Stimulated activated CD4-positive, alpha-beta T cell treated with anti-CD3 and anti-CD28 coated beads, Interleukin-1b, Interleukin-23, amount 100 ng/mL, for 24 hours (primary cell): ENCODE measurements at places on chromosomes 12 and 14.

GRCh38 chr12:42744539-42745182 is 155.1 kb upstream of the PRICKLE1 start:
- DNase-seq: no peak

- DNase-seq: no peak
Measured at GRCh38 chr14:93824518-93825234, 36.4 kb upstream of the PRIMA1 start.

DNA sequence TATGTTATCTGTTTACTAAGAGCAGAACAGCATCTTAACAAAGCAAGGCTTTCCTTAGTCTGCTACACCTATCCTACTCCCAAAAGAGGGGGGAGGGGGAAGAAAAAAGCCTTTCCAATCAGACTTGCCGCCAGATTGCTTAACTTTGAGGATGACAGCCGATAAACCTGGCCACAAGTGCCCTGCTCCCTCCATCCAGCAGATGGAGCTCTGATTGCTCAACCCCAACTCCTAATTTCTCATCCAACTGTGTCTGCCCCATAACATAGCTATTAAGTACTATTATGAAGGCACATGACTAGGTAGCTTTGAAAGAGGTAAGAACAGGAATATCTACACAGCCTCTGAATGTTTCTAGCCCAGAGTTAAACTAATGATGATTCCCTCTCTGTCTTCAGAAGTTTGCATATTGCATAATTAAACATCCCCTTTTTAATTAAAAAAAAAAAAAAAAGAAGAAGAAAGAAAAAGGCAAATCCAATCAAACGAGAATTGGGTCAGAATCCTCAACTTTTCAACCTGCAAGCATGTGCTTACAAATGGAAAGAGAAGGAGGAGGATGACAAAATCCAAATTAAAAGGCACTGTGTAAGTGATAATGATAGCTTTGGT is 247.4 kb downstream of the GALC start:
- no peak for DNase-seq

DNA sequence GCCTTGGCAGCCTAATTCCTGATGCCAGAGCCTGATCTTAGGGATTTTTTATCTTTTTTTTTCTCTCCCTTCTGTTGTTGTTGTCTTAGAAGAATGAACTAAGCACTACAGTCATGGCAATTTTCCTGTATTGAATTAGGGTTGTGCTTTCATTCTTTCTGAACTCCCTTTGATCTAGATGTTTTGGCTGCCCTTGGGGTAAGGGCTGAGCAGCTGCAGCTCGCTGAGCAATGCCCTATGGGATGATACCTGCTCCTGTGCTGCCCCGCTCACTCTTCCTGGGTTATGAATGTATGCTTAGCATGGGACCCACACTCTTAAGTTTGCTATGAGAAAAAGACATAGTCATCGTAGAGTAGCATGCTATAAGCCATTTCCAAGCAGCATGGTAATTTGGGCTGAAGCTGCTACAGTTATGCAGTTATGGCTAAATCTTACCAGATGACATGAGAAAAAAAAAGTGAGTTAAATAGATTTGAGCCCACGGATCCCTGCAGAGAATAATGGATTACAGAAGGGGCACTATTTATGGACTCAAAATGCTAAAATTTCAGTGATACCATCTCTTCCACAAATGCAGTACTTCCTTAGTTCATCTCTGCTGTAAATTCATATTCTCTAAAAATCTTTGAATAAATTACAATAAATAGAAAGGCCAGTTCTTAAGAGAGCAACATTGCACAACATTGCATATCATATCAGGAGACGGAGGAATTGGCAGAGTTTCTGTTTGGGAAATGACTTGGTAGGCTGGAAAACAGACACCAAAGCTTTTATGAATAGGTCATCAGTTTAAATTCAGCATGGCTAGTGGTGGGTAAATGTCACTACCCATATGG is 79.2 kb upstream of the PTHLH start:
- no peak for DNase-seq

- no peak for DNase-seq
Measured at GRCh38 chr12:94929780-94930179, 73.7 kb downstream of the NDUFA12 start.

DNA sequence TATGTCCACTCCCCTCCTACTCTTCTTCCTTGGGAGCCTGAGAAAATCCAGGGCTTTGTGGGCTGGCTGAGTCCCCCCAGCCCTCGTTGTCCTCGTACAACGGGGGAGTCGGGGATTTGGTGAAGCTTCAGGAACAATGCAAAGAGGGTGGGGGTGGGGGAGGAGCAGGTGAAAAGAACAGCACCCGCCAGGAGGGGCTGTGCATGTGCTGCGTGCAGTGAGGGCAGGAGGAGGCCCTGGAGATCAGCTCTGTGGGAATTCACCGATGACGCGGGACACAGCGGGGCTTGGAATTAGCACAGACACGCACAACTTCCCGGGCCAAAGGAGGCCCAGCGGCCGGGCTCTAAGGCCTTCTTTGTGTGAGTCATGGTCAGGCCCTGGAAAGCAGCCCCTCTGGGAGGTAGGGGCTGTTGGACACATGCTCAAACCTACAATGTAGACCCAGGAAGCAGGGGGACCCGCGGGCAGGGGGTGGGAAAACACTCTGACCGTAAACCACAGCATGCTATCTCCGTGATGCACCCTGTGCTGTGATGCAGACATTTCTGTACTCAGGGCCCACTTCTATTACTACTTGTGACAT is 32.8 kb downstream of the RBM19 start:
- DNase-seq: no peak

- no peak for DNase-seq
Measured at GRCh38 chr12:80838024-80838658, 99.6 kb downstream of the LIN7A start.

DNA sequence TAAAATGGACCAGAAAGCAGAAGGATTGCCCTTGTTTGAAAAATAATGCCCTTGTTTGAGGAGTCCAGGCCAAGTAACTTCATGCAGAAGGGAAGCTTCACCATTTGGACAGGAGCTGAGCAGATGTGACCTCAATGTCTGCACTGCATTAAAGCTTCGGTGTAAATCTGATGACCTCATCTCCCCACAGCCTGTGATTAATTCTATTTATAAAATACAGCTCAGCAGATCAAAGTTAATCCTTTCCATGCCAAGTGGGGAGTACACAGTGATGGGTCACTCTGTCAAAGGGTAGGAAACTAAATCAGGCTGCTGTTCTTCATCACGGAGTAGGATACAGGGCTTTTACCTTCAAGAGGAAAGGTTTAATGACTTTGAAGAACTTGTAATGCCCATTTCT is 533.7 kb downstream of the RPS29 start:
- DNase-seq: no peak

GRCh38 chr12:47747596-47748506 is 10.8 kb downstream of the RAPGEF3 start:
- DNase-seq: no peak

DNA sequence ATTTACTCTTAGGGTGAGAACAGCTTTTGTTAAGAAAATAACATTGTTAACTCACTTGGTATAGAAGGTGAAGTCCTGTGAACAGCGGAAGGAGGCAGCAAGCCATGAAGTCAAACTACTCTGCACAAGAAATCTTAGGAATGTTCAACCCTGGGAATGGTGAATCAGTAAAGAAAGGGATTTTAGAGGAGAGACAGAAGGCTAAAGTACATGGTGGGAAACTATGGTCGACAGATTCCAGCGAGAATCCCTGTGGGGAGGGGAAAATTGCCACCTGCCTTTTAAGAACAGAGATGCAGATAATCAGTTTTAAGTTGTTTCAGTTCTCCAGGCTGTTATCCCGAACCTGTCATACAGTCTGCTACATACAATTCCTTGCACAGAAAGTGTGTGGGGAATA is 63.2 kb upstream of the PTPRR start:
- DNase-seq: no peak

GRCh38 chr14:26379951-26380350 is 217.9 kb downstream of the NOVA1 start:
- no peak for DNase-seq

DNA sequence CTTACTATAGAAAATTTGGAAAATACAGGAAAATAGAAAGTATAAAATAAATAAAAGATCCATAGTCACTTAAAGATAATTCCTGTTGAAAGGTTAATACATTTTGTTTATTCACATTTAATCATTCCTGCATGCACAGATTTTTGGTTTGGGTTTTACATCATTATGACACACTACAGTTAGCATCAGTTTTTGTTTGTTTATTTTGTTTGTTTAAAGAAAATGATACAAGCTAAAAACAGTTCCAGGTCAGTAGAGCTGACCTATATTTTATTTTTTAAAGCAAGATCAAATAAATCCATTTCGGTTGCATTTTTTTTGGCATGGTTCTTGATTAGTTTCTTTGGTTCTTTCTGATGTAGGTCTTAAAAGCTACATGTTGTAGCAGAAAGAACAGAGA is 68.8 kb upstream of the CCDC91 start:
- no peak for DNase-seq

DNA sequence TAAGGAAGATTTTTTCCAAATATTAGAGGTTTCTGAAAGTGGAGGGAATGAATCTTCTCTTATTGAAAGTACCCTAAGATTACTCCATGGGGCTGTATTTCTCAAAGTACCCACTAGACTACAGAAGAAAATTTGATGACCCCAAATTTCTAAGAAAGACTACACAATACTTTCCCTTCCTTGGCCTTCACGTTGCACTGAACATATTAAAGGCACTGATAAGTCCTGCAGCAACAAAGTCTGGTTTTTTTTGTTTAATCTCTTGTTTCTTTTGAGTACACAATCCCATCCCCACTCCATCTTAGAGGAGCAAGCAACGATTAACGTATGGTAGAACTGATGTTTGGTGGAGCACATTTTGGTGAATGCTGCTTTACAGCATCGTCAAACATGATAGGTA is 70.1 kb downstream of the SRRM4 start:
- DNase-seq: no peak

DNA sequence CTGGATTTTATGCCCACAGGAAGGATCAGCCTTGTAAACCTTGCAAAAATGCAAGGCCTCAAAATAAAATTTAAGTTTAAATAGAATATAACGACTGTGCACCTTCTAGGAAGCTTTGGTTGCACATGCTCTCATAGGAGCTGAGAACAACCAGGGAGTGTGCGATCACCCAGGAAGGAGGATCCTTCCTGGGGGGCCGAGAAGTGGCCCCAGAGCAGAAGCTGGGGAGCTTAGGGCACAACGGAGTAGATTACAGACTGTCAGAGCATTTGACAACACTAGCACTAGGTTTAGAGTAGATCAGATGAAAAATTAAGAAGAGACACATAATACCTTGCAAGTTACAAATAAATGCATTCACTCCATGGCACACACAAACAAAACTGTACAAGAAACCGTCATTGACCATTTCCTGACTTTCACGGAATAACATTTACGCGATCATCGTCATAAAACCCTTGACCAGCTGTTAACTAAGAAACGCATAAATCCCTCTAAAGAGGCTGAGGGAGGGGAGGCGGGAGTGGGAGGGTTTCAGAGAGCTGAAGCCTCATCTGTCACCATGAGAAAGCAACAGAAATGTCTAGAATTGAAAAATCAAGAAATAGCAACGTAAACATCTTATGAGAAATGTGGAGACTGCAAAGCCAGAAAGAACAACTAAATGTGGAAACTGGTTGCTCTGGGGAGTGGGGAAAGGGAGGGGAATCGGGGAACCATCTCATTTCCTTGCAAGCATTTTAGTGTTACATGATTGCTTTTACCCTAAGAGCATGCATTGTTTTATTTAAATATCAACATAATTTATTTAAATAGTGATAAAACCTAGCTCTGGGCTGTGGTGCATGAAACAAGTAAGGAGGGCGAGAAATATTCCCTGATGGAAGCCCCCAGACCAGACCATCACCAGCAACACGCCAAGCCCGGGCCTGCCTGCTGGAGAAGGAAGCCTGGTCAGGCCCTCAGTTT is 13.1 kb upstream of the CCDC85C start:
- DNase-seq: no peak

DNA sequence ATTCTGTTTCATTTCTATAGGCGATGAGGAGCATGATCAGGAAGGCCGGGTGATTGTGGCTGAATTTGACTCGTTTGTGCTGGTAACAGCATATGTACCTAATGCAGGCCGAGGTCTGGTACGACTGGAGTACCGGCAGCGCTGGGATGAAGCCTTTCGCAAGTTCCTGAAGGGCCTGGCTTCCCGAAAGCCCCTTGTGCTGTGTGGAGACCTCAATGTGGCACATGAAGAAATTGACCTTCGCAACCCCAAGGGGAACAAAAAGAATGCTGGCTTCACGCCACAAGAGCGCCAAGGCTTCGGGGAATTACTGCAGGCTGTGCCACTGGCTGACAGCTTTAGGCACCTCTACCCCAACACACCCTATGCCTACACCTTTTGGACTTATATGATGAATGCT is 1.9 kb downstream of the APEX1 start:
- DNase-seq: no peak

- DNase-seq: no peak
Measured at GRCh38 chr14:101878822-101879528, 85.4 kb upstream of the DYNC1H1 start.

- no peak for DNase-seq
Measured at GRCh38 chr12:132413931-132414588, 75.9 kb upstream of the FBRSL1 start.

- no peak for DNase-seq
Measured at GRCh38 chr14:75543786-75544185, 21.5 kb downstream of the BATF start.

- DNase-seq: no peak
Measured at GRCh38 chr14:101889366-101889765, 75.0 kb upstream of the DYNC1H1 start.

GRCh38 chr14:77066578-77067172 is 31.4 kb upstream of the CIPC start:
- no peak for DNase-seq

- DNase-seq: no peak
Measured at GRCh38 chr12:40464121-40464520, 228.1 kb upstream of the CNTN1 start.

- DNase-seq: no peak
Measured at GRCh38 chr14:68677476-68677875, 115.4 kb downstream of the ZFP36L1 start.

GRCh38 chr12:75349946-75350345 is 15.5 kb downstream of the GLIPR1L1 start:
- no peak for DNase-seq

- DNase-seq: no peak
Measured at GRCh38 chr12:44848703-44849085, 27.4 kb downstream of the NELL2 start.
